Neural crest cell (in vitro differentiated cells): ENCODE measurements at places on chromosomes 3 and 15. TPM values are rescaled to one million over a fixed set of nuclear protein-coding genes. Genes with fewer than 3 reads are reported as not detected.
A peak's percentile ranks its signal among the peaks of the same experiment; 100 is the strongest.

DNA sequence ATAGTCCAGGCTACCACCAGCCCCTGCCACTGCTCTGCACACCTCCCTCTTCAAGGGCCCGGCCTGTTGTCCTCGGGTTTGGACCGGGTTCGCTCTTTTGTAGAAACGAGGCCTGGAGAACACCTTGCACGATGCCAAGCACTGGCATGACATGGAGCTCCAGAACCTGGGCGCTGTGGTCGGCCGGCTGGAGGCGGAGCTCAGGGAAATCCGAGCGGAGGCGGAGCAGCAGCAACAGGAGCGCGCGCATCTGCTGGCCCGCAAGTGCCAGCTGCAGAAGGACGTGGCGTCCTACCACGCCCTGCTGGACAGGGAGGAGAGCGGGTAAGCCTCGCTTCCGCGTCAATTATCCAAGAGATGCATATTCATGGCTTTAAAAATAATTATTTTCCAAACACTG is 72.4 kb downstream of the BFSP2 start:
- H3K36me3 ChIP-seq, result no peaks in the 10 kb centered on the region
- H3K27ac ChIP-seq, result peak overlapping the region; percentile 90
- H3K4me1 ChIP-seq, result peaks cover 53% of the 10 kb centered on the region
- H3K4me3 ChIP-seq, result peak overlapping the region; percentile 21
- DNase-seq, result peak; percentile 18

DNA sequence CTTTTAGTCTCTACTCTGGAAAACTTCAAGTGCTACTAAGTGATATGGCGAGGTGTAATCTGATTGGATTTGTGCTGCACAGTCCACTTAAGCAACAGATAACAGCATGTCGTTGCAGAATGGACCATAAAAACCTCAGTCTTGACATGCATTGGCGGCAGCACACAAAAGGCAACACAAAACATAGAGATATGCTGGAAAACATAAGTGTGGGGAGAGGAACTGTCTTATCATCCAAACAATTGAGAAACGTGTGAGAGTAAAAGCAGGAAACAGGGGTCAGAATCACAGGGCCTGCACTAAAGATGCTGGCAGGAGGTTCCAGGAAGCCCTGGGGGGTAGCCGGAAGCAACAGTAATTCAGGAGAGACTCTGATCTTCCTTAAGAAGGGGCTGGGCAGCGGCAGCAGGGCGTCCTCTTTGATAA is 82.1 kb downstream of the CGNL1 start:
- H3K27ac ChIP-seq, result no peak overlapping the region
- H3K4me3 ChIP-seq, result no peak overlapping the region
- no peak for DNase-seq
- H3K36me3 ChIP-seq, result no peaks in the 10 kb centered on the region

- no peak for DNase-seq
- H3K27me3 ChIP-seq, result no peaks in the 10 kb centered on the region
- H3K36me3 ChIP-seq, result peaks cover 9% of the 10 kb centered on the region
These were observed 43.2 kb downstream of the RIOX2 start for GRCh38 chr3:97928986-97929385.

- peaks cover 22% of the 10 kb centered on the region for H3K4me1 ChIP-seq
- no peak for DNase-seq
- peaks cover 3% of the 10 kb centered on the region for H3K36me3 ChIP-seq
- H3K4me3 ChIP-seq, result peak overlapping the region; percentile 80
- no peaks in the 10 kb centered on the region for H3K27me3 ChIP-seq
These were observed 2.0 kb downstream of the NDUFB5 start for GRCh38 chr3:179606534-179607085.

DNA sequence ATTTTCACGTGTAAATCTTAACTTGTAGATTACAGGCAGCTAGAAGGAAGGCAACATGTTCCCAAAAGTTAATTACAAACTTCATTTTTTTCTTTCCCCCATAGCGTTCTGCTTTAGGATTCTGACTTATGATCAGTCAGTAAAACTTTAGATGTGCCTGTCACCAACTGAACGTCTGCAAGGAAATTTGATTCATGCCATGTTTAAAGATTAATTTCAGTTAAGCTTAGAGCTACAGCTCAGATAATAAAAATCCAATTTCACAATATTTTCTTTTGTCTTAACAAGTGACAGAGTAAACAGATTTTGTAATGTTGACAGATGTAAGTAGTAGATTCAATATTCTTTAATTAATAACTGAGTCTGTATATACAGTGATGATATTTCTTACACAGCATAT is 253.1 kb downstream of the NFKBIZ start:
- H3K4me3 ChIP-seq, result no peak overlapping the region
- H3K27me3 ChIP-seq, result no peaks in the 10 kb centered on the region
- no peaks in the 10 kb centered on the region for H3K4me1 ChIP-seq
- H3K27ac ChIP-seq, result no peak overlapping the region

GRCh38 chr3:159266779-159267178 is 464.9 kb downstream of the MFSD1 start:
- no peak overlapping the region for H3K4me3 ChIP-seq
- peaks cover 32% of the 10 kb centered on the region for H3K27me3 ChIP-seq
- DNase-seq, result peak; percentile 63

GRCh38 chr3:136708333-136708985 is 43.7 kb downstream of the STAG1 start:
- H3K27me3 ChIP-seq, result no peaks in the 10 kb centered on the region
- H3K36me3 ChIP-seq, result peaks cover 10% of the 10 kb centered on the region
- DNase-seq, result no peak
- H3K4me1 ChIP-seq, result peaks cover 19% of the 10 kb centered on the region

- H3K27me3 ChIP-seq, result no peaks in the 10 kb centered on the region
- no peaks in the 10 kb centered on the region for H3K36me3 ChIP-seq
- DNase-seq, result no peak
- no peaks in the 10 kb centered on the region for H3K4me1 ChIP-seq
- peak overlapping the region; percentile 21 for H3K27ac ChIP-seq
These were observed 131.3 kb downstream of the PLD1 start for GRCh38 chr3:171678971-171679492.

GRCh38 chr15:91304786-91305185 is 204.7 kb downstream of the SV2B start:
- no peak for DNase-seq
- H3K4me3 ChIP-seq, result no peak overlapping the region
- H3K36me3 ChIP-seq, result no peaks in the 10 kb centered on the region
- no peak overlapping the region for H3K27ac ChIP-seq
- H3K4me1 ChIP-seq, result peaks cover 6% of the 10 kb centered on the region

DNA sequence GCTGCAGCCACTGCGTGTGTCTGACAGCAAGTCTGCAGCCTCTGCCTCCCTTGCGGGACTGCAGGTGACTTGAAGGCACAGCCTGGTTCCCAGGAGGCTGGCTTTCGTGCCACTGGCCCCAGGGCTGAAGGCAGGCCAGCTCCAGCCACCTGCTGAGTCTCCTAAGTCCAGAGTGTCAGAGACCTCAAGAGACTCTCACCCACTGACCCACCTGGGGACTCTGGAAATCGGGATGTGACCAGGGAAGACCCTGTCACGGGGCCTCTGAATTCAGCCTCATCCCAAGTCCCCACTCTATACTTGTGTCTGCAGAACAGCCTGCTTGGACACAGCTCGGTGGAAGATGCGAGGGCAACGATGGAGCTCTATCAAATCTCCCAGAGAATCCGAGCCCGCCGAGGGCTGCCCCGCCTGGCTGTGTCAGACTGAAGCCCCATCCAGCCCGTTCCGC is 16.3 kb downstream of the ISG20 start:
- no peak overlapping the region for H3K4me3 ChIP-seq
- peaks cover 5% of the 10 kb centered on the region for H3K27me3 ChIP-seq
- H3K4me1 ChIP-seq, result peaks cover 6% of the 10 kb centered on the region
- no peak overlapping the region for H3K27ac ChIP-seq

DNA sequence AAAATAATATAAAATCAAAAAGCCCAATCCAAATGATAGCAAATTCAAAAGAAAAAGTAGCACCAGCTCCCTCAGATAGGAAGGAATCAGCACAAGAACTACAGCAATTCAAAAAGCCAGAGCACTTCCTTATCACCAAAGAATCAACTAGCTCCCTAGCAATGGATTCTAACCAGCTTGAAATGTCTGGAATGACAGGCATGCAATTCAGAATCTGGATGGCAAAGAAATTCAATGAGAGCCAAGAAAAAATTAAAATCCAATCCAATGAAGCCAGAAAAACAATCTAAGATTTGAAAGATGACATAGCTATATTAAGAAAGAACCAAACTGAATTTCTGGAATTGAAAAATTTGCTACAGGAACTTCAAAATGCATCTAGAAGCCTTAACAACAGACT is 1334.4 kb upstream of the ALCAM start:
- H3K27me3 ChIP-seq, result no peaks in the 10 kb centered on the region
- peaks cover 4% of the 10 kb centered on the region for H3K36me3 ChIP-seq
- H3K4me1 ChIP-seq, result no peaks in the 10 kb centered on the region
- H3K4me3 ChIP-seq, result no peak overlapping the region
- no peak for DNase-seq

DNA sequence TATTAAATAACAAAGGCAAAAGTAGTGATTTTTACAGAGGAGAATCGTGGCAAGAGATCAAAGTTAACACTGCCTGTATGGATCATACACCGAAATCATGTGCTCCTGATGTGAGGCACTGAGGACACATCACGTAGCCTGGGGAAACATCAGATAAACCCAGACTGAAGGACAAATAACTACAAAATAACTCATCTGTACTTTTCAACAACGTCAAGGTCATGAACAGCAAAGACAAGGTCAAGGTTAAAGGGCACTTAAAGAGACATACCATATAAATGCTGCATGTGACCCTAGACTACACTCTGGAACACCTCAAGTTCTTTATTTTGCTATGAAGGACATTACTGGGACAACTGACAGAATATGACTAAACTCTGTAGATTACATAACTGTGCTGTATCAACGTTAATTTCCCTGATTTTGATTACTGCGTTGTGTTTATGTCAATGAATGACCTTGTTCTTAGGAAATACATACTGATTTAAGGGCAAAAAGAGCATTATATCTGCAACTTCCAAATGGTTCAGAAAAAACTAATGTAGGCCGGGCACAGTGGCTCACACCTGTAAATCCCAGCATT is 48.1 kb downstream of the CHSY1 start:
- H3K4me3 ChIP-seq, result no peak overlapping the region
- H3K27ac ChIP-seq, result no peak overlapping the region
- H3K36me3 ChIP-seq, result peaks cover 3% of the 10 kb centered on the region
- no peaks in the 10 kb centered on the region for H3K27me3 ChIP-seq

The TMEM207 gene
- not detected in 2 replicates for total RNA-seq

The CD80 gene
- total RNA-seq, result not detected in 2 replicates

The CTXN2 gene
- 0.18 and 0.26 TPM in 2 replicates for total RNA-seq

The HES1 gene
- total RNA-seq, result 32.6 and 36.2 TPM in 2 replicates

The CFAP20DC gene
- total RNA-seq, result 10.4 and 12.8 TPM in 2 replicates

The C3orf18 gene
- total RNA-seq, result 12.7 and 13.1 TPM in 2 replicates

The SERINC4 gene
- total RNA-seq, result 0.23 and 0.35 TPM in 2 replicates

The C3orf62 gene
- 9.2 and 9.8 TPM in 2 replicates for total RNA-seq

The TRPM7 gene
- 33.6 and 34.8 TPM in 2 replicates for total RNA-seq

The TRAT1 gene
- total RNA-seq, result not detected in 2 replicates
